ENCODE measurements at places on chromosomes 1 and 21.

- peaks cover 16% of the 10 kb centered on the region for H3K4me1 ChIP-seq
- H3K27ac ChIP-seq: no peak overlapping the region
- no peaks in the 10 kb centered on the region for H3K36me3 ChIP-seq
- DNase-seq: no peak
- H3K4me3 ChIP-seq: no peak overlapping the region
Observed at GRCh38 chr1:93670141-93670540, 11.5 kb downstream of the BCAR3 start.

DNA sequence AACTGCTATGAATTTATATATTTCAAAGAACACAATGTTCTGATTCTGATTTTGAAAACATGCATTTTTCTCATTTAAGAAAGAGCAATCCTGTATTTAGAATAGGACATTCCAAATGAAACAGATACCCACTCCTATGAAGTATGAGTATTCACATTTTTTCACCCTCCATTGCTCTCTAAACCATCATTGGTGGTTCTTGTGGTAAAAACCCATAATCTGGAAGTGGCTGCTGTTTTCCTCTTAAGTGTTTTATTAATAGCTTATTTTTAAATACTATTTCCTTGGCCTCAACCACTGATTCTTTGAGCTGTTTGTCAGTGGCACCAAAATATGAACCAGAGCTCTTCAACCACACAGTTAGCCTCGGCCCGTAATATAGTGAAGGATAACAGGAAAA is 60.0 kb upstream of the ADAM30 start:
- H3K27ac ChIP-seq: no peak overlapping the region
- H3K4me1 ChIP-seq: no peaks in the 10 kb centered on the region
- H3K4me3 ChIP-seq: no peak overlapping the region
- DNase-seq: no peak

DNA sequence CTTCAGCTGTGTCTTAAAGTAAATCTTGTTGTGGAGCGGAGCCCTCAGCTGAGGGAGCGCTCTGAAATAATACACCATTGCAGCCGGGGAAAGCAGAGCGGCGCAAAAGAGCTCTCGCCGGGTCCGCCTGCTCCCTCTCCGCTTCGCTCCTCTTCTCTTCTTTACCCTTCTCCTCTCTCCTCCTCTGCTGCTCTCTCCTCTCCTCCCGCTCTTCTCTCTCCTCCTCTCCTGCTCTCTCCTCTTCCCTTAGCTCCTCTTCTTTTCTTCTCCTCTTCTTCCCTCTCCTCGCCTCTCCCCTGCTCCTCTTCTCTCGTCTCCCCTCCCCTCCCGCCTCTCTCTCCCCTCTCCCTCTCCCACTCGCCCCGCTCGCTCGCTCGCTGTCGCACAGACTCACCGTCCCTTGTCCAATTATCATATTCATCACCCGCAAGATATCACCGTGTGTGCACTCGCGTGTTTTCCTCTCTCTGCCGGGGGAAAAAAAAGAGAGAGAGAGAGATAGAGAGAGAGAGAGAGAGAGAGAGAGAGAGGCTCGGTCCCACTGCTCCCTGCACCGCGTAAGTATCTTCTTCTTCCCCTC is at the start of gene PROX1:
Gene PROX1, plus strand, starts transcription at position 47 of the 580 bp plus-strand sequence. CDS start 8,563 bp downstream, outside the sequence.
- peak within 1 kb of the TSS; percentile 98 for H3K4me3 ChIP-seq
- no peak for DNase-seq
- peaks cover 62% of the 10 kb centered on the region for H3K4me1 ChIP-seq
- H3K27me3 ChIP-seq: peaks cover 26% of the 10 kb centered on the region
- H3K27ac ChIP-seq: peak within 1 kb of the TSS; percentile 97

GRCh38 chr1:67135354-67135753 is 584 bp upstream of the C1orf141 start:
- peaks cover 2% of the 10 kb centered on the region for H3K36me3 ChIP-seq
- no peaks in the 10 kb centered on the region for H3K27me3 ChIP-seq

DNA sequence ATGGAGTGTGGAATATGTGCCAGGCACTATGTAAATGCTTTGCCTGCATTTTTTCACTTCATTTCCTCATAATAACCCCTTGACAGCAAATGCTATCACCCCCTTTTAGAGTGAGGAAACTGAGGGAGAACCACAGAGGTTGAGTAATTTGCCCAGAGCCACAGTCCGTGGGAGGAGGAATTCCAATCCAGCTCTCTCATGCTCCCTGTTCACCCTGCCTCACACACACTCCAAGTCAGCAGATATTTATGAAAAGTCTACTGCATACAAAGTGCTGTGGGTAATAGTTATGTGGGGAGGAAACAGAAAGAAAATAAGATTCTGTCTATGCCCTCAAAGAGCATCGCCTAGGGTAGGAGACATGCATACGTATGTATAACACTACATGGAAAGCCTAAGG is 30.9 kb upstream of the RBM15 start:
- DNase-seq: no peak
- H3K27ac ChIP-seq: no peak overlapping the region
- no peaks in the 10 kb centered on the region for H3K36me3 ChIP-seq
- peaks cover 84% of the 10 kb centered on the region for H3K27me3 ChIP-seq
- no peaks in the 10 kb centered on the region for H3K4me1 ChIP-seq

Data from progenitor cell of endocrine pancreas (in vitro differentiated cells).